ENCODE measurements at places on chromosomes 1 and 21. TPM values are rescaled to one million over a fixed set of nuclear protein-coding genes. Genes with fewer than 3 reads are reported as not detected.
A peak's percentile ranks its signal among the peaks of the same experiment; 100 is the strongest.

- DNase-seq: no peak
These were observed 47.6 kb upstream of the GPR153 start for GRCh38 chr1:6308449-6308848.

GRCh38 chr1:55584526-55585401, 369.6 kb upstream of the USP24 start:
- peak; percentile 83 for DNase-seq

ADGRL4 gene
- 17.5 TPM for polyA plus RNA-seq

- peak; percentile 81 for DNase-seq
These were observed 49.9 kb upstream of the CYP2J2 start for GRCh38 chr1:59976194-59977074.

ZSWIM5 gene
- polyA plus RNA-seq: 0.32 TPM

- no peak for DNase-seq
These were observed 653 bp upstream of the KCNN3 start for GRCh38 chr1:154870734-154871133.

GRCh38 chr1:18217398-18218043, 109.9 kb downstream of the IGSF21 start:
- DNase-seq: no peak

- no peak for DNase-seq
These were observed 67.4 kb upstream of the STUM start for GRCh38 chr1:226481133-226481532.

GRCh38 chr1:116832932-116833578, 76.7 kb upstream of the PTGFRN start:
- DNase-seq: no peak
